LoVo (cell line): ENCODE measurements at places on chromosomes 16 and 17.

DNA sequence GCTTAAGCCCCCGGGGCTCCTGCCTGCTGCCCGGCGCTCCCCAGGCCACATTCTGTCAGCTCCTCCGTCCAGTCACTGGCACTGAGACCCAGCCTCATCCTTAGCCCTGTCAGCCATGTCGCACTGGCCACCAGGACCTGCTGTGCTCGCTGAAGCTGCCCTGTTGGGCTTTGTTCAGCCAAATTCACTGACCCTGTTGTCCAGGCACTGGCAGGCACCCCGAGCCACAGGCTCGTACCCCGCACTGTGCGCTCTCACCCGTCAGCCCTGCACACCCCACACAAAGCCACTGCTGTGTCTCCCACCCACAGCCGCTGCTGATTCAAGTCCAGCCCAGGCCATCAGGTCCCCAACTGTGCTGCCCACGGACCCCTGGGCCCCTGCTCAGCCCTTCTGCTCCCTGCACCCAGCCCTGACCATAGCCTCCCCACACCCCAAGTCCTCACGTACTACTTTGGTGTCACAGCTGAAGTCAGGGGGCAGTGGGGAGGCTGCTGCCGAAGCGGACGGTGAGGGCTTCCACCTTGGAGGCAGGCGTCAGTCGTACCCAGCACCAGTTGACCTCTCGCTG, 131.5 kb upstream of the CHMP6 start:
- DNase-seq: no peak

GRCh38 chr17:48037036-48037837, at the start of gene COPZ2:
COPZ2 (minus strand) TSS chr17:48037797; CDS start chr17:48037777, 20 bp downstream.
- DNase-seq: no peak

- peak; percentile 64 for DNase-seq
Measured at GRCh38 chr17:49952209-49952911, 16.6 kb upstream of the DLX4 start.

DNA sequence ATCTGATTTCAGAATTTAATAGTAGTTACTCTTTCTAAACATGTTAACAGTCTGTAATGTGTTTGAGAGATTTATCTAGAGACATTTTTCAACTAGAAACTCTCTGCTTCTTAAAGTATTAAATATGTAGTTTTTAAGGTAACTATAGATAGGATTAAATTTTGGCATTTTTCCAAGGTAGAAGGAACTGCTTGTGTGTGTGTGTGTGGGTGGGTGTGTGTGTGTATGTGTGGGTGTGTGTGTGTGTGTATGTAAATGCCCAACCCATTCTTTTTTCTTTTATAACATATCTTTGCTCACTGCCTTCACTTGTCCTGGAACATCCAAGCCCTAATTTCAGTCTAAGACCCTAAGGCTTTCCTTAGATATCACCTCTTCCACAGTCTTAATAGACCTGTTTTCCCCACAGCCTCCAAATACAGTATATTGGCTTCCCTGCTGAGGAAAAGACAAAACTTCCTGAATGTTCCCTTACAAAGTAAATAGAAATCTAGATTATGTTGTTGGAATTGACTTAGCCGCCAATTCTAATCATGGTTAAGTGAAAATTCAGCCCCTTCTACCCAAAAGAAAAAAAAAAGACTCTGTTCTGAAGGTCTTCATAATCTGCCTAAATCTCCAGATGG, 33.5 kb downstream of the NUP93 start:
- DNase-seq: no peak

GRCh38 chr17:77141846-77142449, 1.2 kb downstream of the SEC14L1 start:
- no peak for DNase-seq

GRCh38 chr17:21291357-21291756, 6.8 kb downstream of the MAP2K3 start:
- DNase-seq: no peak
